Osteocyte (in vitro differentiated cells): ENCODE measurements at places on chromosomes 12 and 14. TPM values are rescaled to one million over a fixed set of nuclear protein-coding genes. Genes with fewer than 3 reads are reported as not detected.

The ADCY6 gene
- total RNA-seq, result 71.7 and 71.9 TPM in 2 replicates

The CEBPE gene
- total RNA-seq, result not detected in 2 replicates

The KCNK10 gene
- total RNA-seq, result not detected in 2 replicates

The VSX2 gene
- not detected in 2 replicates for total RNA-seq

- no peak overlapping the region for H3K4me3 ChIP-seq
- H3K27me3 ChIP-seq, result no peaks in the 10 kb centered on the region
- peaks cover 44% of the 10 kb centered on the region for H3K36me3 ChIP-seq
- no peaks in the 10 kb centered on the region for H3K4me1 ChIP-seq
- H3K27ac ChIP-seq, result no peak overlapping the region
These were observed 90.5 kb downstream of the DDX51 start for GRCh38 chr12:132053338-132054330.

DNA sequence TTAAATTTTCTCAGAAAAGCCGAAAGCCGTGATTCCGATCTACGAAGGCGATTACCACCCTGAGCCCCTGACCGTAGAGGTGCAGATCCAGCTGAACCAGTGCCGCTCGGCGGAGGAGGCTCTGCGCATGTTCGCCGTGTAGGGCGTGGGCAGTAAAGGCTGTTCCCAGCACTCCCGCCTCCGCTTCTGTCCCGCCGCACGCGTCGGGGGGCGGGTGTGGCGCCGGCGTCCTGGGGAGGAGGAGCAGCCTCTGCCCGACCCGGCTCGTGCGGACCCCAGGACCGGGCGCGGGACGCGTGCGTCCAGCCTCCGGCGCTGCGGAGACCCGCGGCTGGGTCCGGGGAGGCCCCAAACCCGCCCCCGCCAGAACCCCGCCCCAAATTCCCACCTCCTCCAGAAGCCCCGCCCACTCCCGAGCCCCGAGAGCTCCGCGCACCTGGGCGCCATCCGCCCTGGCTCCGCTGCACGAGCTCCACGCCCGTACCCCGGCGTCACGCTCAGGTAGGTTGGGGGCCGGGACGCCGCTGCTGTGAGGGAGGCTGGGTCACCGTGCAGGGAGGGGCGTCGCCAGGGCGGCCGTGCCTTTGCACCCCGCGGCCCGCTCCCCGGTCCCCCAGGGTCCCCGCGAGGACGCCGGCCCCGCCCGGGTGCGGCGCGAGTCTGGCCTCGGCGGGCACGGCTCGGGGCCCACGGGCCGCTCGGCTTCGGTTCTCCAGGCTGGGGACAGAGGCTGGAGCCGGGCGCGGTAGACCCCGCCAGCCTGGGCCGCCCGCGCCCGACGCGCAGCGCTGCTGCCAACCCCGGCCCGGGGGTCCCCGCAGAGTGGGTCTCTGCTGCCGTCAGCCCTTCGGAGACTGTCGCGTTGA lies at the start of gene B3GNT4:
B3GNT4 (plus strand) TSS at position 409 of the 866 bp plus-strand sequence. CDS start 910 bp downstream, outside the sequence.
- peak; percentile 86 for DNase-seq
- H3K4me1 ChIP-seq, result peaks cover 9% of the 10 kb centered on the region
- H3K36me3 ChIP-seq, result peaks cover 15% of the 10 kb centered on the region
- peak within 1 kb of the TSS; percentile 75 for H3K4me3 ChIP-seq
- H3K27ac ChIP-seq, result no peak within 1 kb of the TSS

- H3K4me1 ChIP-seq, result peaks cover 14% of the 10 kb centered on the region
- no peak for DNase-seq
- no peak overlapping the region for H3K4me3 ChIP-seq
- no peaks in the 10 kb centered on the region for H3K27me3 ChIP-seq
- no peak overlapping the region for H3K27ac ChIP-seq
These were observed 7.3 kb downstream of the POMT2 start for GRCh38 chr14:77313371-77313770.

GRCh38 chr12:120126635-120127005 lies 10.1 kb upstream of the RAB35 start:
- H3K27ac ChIP-seq, result no peak overlapping the region
- H3K4me1 ChIP-seq, result no peaks in the 10 kb centered on the region
- H3K4me3 ChIP-seq, result no peak overlapping the region
- H3K36me3 ChIP-seq, result peaks cover 37% of the 10 kb centered on the region

DNA sequence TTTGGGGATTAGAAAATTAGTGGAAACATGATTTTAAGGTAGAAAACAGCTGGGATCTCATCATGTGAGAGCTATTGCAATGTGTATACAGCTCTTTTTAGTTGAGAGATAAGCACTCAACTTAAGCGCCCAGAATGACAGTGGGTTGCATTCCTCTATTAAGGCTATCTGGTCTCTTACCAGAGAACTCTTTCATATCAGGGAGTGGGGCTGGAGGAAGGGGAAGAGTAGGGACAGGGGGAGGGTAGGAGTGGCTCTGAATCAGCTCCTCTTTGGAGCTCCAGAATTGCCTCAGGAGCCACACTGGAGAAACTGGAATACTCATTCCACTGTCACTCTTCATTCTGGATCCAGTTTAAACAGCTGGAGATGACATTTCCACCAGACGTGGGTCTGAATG lies 9.2 kb upstream of the PLEKHG3 start:
- H3K27ac ChIP-seq, result no peak overlapping the region
- DNase-seq, result no peak
- H3K4me3 ChIP-seq, result no peak overlapping the region
- H3K36me3 ChIP-seq, result no peaks in the 10 kb centered on the region

DNA sequence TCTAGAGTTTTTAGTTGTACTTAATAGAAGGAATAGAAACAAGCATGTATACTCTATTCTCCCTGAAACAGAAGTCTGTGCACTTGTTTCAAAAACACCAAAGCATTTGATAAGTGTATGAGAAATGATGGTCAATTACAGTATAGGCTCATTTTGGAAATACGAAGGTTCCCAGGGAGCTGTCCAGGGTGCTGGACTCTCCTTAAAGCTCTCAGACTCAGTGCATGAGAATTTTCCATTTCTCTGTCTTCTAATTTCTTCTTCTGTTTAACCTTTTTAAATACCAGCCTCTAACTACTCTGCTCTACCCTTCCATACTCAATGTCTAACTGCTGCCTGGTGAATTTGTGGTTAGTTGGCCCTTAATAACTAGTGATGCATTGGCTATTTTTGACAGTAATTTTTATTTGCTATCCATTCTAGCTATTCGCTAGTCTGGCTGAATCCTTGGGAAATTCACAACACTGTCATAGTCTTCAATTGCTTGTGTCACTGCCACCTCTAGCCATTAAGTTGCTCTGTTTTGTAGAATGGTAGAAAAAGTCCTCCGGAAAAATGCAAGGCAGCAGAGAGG lies 229.2 kb downstream of the NRXN3 start:
- no peaks in the 10 kb centered on the region for H3K27me3 ChIP-seq
- no peaks in the 10 kb centered on the region for H3K4me1 ChIP-seq
- no peak overlapping the region for H3K27ac ChIP-seq
- no peak overlapping the region for H3K4me3 ChIP-seq
- H3K36me3 ChIP-seq, result no peaks in the 10 kb centered on the region
- DNase-seq, result no peak

GRCh38 chr12:27109334-27110028 lies 27.1 kb upstream of the C12orf71 start:
- H3K27me3 ChIP-seq, result no peaks in the 10 kb centered on the region
- peaks cover 8% of the 10 kb centered on the region for H3K4me1 ChIP-seq
- H3K27ac ChIP-seq, result no peak overlapping the region
- no peaks in the 10 kb centered on the region for H3K36me3 ChIP-seq
- DNase-seq, result no peak
